ENCODE measurements at places on chromosomes 7 and 10.

DNA sequence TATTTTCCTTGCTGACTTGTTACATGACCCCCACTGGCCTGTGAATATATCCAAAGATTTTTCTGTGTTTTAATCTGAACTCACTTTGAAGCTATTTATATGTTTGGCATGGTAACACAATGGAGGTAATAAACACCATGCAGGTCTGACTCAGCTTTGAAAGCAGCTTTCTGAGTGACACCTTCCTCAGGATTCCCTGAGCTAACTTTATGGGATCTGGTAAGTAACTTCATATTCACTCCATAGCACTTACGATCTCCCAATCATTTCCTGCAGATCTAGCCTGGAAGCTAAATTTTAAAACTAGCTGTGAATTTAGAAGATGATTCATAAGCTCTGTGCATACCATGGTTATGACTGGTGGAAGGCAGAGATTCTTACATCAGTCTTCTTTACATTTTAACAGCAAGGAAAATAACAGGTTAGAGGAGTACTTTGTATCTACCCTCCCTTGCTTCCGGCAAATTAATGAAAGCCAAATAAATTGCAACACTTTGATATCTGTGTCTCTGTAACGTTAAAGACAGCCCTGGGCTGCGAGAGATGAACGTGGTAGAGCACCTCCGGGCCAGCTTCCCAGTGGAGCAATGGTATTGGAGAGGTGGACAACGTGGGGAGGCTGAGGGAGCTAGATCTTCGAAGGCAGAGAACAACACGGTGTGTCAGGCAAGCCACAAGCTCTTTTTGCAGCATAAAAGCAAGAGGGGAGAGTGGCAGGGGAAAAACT lies 170.2 kb upstream of the KLF14 start:
- DNase-seq, result no peak

- no peak for DNase-seq
Observed at GRCh38 chr7:150340024-150340749, 1.2 kb downstream of the RARRES2 start.

DNA sequence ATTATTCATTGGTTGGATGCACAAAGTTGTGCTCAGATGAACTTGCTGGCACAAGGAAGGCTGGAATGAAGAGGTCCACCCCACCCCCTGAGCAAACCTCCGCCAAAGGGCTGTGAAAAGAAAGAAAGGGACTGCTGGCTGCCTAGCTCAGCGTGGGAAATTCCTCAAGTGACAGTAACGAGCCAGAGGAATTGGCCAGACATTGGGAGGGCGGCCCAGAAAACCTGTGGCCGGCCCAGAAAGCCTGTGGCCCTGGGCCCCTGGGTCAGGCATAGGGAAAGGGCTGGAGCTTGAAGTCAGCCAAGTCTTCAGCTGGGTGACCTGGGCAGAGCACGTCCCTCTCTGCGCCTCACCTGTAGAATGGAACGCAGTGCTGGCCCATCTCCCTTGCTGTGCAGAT lies 30.6 kb upstream of the CTBP2 start:
- DNase-seq, result no peak

- no peak for DNase-seq
Observed at GRCh38 chr7:153190452-153190851, 430.9 kb downstream of the ACTR3B start.

GRCh38 chr10:59505926-59506325 lies 143.6 kb upstream of the FAM13C start:
- no peak for DNase-seq

GRCh38 chr10:1462032-1462431 lies 275.3 kb downstream of the ADARB2 start:
- DNase-seq, result no peak

DNA sequence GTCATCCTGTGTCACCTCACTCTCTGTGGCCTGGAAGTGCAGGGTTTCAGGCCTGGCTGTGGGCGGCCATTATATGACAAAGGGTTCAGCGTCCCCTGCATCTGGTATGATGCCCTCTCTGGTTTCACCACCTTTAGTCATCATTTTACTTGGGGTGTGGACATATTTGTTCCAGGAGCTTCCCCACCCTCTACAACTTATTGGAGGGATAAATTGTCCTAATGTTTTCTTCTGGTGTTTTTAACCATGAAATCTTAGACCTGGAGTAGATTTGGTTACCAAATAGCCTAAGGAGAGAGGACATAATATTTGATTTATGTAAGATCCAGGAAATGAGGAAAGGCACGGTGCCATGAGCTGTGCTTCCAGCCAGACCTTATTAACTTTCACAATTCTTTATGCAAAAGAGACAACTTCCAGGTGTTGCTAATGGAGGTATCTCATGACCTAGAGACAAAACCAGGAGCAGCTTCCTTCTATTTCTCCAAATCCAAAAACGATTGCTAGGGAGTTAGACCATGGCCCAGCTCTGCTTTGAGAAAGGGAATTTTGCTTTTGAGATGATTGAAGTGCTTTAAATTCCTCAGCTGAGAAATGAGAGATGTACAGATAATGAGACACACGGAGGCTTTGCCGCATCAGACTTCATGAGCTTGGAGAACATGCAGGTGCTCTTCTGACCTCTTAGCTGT lies 20.9 kb downstream of the WBP1L start:
- DNase-seq, result no peak

GRCh38 chr7:66859794-66860645 lies 61.0 kb upstream of the TMEM248 start:
- peak; percentile 41 for DNase-seq

DNA sequence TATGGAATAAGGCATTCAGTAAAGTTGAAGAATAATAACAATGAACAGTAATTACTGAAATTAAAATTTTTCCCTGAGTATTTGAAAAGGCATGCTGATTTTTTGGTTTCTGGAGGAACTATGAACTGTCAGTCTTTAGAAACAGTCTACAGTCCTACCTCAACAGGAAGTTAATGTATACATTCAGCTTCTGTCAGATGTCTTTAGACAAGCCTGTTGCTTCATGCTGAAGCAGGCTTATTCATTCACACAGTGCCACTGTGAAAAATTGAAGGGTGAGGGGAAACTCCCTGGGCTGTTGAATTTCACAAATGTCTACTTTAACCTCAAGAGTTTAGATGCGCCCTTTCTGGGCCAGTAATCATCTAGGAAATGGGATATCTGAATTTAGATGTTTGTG lies 3.5 kb downstream of the NRF1 start:
- DNase-seq, result no peak

GRCh38 chr7:37758501-37759045 lies 75.0 kb downstream of the GPR141 start:
- DNase-seq, result no peak

GRCh38 chr10:25174461-25175230 lies at the start of gene GPR158:
Gene GPR158 (plus strand): TSS chr10:25175001. CDS start chr10:25175421, 420 bp downstream.
- DNase-seq, result peak; percentile 27

GRCh38 chr7:155257482-155258225 lies 40.0 kb upstream of the INSIG1 start:
- no peak for DNase-seq

GRCh38 chr10:84196941-84197340 lies 2.6 kb downstream of the CDHR1 start:
- DNase-seq, result no peak

DNA sequence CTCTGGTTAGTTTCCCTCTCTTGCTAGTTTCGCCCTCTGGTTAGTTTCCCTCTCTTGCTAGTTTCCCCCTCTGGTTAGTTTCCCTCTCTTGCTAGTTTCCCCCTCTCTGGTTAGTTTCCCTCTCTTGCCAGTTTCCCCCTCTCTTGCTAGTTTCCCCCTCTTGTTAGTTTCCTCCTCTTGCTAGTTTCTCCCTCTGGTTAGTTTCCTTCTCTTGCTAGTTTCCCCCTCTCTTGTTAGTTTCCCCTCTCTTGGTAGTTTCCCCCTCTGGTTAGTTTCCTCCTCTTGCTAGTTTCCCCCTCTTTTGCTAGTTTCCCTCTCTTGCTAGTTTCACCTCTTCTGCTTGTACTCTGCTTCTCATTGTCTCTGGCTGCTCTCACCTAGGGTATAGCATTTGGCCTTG lies 613.8 kb downstream of the LRMDA start:
- no peak for DNase-seq

DNA sequence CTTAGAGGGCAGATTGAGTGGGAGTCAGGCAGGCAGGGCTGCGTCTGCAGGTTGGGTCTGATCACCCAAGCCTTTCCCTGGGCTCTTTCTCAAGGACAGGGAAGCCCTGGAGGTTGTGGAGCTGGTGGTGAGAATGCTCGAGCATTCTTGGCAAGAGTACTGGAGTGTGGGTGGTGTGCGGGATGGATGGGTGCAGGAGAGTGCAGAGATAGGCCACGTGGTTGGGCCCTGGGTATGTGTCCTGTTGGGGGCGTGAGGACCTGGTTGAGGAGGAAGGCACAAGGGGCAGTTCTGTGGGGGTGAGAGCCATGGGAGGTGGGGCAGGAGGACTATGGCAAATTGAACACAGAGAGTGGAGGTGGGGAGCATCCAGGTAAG lies 135.9 kb downstream of the PTPN20 start:
- DNase-seq, result no peak

- DNase-seq, result no peak
Observed at GRCh38 chr7:151813445-151813844, 63.5 kb downstream of the PRKAG2 start.

DNA sequence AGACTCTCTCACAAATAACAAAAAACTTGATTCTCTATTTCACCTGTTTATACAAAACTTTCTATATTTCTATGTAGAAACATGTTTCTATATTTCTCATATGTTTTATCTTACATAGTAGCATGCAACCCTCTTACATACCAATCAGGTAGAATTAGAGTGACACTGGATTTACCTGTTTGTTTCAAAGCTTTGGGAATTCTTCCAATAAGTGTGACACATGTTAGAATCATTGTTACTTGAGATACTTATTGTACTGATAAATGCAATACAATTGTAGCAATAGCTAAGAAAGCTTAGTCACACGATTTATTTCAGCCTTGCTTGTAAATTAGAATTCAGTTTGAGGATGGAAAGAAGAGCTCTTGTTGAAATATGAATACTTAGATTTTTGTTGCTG lies 4.9 kb downstream of the HYAL4 start:
- no peak for DNase-seq

- DNase-seq, result no peak
Observed at GRCh38 chr7:191105-191980, 1.0 kb upstream of the FAM20C start.

DNA sequence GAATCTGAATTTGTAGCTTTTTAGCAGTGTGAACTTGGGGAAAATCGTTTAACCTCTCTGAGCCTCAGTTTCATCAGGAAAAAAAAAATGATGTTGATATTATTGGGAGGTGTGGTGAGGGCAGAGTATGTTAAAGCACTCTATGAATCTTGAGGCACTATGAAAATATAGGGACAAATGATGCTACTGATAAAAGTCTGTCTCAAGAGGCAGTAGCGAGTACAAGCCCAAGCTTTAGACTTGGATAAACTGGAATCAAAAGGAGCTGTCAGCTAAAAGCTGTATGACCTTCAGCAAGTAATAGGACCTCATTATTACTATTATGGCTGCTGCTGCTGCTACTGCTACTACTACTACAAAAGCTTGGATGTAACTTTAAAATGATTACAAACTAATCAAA lies 8.4 kb downstream of the ZNF277 start:
- DNase-seq, result no peak

GRCh38 chr7:868189-868486 lies 8.2 kb upstream of the GET4 start:
- no peak for DNase-seq

GRCh38 chr7:125033506-125033905 lies 103.9 kb upstream of the POT1 start:
- DNase-seq, result no peak

DNA sequence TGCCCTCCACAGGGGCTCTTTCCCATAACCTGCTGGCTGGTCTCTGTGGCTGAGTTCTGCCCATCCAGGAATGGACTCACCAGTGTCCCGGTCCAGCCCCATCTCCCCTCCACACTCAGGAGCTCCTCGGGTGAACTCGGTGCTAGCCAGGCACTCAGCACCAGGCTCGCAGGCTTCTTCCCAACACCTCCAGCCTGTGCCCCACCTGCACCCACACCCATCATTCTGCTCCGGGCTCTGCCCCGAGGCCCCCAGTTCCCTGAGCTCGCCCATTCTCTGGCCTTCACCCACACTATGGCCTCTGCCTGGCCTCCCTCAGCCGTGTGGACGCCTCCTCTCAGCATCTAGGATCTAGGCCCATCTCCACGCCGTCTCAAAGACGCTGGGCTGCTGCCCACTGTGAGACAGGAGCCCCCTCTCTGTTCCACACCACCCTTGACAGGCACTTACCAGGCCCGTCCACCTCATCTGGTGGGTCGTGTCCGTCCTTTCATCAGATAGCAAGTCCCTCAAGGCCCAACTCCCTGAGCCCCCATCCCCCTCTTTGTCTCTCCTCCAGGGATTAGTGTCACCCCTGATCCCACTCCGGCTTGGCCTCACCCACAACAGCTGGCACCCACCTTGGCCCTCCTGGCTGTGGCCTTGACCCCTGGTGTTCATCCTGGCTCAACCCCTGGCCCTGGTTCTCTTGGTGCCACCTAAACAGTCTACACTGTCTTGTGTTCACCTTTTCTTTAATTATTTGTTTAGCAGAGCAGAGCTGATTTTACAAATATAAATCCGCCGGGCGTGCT lies 76.0 kb upstream of the FAM20C start:
- no peak for DNase-seq

GRCh38 chr7:107212725-107213124 lies 43.9 kb downstream of the HBP1 start:
- no peak for DNase-seq

DNA sequence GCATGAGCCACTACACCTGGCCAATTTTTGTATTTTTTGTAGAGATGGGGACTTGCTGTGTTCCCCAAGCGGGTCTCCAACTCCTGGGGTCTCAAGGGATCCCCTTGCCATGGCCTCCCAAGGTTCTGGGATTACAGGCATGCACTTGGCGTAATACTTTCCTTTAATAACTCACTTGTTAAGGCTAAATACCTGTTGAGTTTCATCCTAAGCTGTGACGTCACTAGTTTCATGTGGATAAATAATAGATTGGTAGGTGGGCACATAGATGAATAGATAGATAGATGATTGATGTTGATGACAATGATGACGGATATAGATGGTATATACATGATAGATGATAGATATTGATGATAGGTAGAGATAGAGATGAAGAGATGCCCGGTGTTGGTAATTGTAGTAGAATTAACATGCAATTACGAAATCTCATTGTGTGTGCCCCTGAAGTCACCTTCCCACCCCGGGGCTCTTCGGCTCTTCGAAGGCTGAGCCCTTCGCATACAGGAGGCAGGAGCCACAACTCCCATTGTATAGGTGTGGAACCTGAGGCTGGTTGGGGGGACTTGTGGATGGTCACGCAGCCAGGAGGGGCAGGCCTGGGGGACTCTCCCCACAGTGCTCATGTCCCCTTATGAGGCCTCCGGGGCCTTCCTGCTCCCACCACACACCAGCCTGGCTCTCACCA lies 2.6 kb downstream of the GRIFIN start:
- no peak for DNase-seq

All from CD4-positive, alpha-beta T cell treated with Interleukin-17A for 4 hours (primary cell).